ENCODE measurements at places on chromosomes 5 and 9. TPM values are rescaled to one million over a fixed set of nuclear protein-coding genes. Genes with fewer than 3 reads are reported as not detected.

SPINK7 gene
- polyA plus RNA-seq, result not detected

MUSK gene
- not detected for polyA plus RNA-seq

SYK gene
- polyA plus RNA-seq, result 227 TPM

DMRT3 gene
- not detected for polyA plus RNA-seq

NR5A1 gene
- polyA plus RNA-seq, result not detected

ZNF367 gene
- polyA plus RNA-seq, result not detected

IL7R gene
- polyA plus RNA-seq, result 3.7 TPM

ISOC1 gene
- 21.6 TPM for polyA plus RNA-seq

Measured in naive B cell (primary cell).